ENCODE measurements at places on chromosomes 13 and 19.

- DNase-seq: no peak
Observed at GRCh38 chr13:36405151-36405550, 27.1 kb upstream of the CCNA1 start.

DNA sequence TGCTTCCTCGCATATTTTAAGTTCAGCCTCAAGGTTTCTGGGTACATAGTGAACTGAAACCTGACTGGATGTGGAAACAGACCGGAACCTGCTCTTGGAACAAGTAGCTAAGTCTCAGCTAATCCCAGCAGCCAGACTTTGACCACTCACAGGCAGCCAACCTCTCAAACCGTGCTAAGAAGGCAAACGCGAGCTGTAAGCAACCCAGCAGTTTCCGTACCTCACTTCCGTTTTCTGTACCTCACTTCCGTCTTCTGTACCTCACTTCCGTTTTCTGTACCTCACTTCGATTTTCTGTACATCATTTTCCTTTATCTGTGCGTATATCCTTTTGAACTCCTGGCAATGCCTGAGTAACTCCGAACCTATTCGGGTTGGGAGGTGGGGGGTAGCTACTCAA is 96.8 kb downstream of the SUCLA2 start:
- DNase-seq: no peak

DNA sequence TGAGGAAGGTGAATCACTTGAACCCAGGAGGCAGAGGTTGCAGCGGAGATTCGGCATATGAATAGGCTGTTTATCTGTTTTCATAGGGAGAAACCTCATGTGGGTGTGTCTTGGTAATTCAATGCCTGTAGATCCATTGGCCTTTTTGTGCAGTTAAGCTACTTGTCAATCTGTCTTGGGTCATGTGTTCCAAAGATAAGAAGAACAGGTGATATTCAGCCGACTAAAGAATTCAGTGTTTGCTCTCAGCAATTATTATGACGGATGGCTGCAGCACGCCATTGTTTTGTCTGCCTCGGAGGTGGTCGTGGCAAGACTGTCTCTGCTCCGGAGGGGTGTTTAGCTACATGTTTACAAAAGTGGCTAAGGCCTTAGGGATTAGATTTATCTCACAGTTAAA is 573.0 kb upstream of the PCDH9 start:
- DNase-seq: no peak

- DNase-seq: peak; percentile 27
Observed at GRCh38 chr13:44243198-44243857, 130.3 kb upstream of the SERP2 start.

- DNase-seq: no peak
Observed at GRCh38 chr13:71977028-71977427, 110.0 kb upstream of the DACH1 start.

DNA sequence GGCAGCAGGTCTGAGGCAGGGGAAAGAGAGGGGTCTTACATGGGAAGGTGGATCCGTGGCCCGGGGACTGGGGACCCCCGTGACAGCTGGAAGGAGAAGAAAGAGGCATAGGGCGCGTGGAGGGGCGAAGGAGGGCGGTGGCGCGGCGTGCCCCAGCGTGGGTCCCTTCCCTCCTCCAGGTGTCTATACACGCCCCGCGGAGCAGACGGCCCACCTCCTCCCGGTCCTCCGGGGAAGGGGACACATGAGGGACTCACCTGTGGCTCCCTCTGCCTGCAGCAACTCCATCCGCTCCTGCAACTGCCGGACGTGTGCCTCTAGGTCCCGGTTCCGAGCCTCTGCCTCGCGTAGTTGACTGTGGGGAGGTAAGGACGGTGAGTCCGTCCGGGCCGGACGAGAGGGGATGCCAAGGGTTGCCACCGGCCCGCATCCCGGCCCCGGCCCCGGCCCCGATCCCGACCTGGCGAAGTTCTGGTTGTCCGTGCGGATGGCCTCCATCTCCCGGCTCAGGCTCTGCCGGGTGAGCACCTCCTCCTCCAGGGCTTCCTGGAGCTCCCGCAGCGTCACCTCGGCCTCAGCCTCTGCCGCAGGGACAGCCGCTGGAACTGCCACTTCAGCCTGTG is 2.4 kb upstream of the SIX5 start:
- no peak for DNase-seq

DNA sequence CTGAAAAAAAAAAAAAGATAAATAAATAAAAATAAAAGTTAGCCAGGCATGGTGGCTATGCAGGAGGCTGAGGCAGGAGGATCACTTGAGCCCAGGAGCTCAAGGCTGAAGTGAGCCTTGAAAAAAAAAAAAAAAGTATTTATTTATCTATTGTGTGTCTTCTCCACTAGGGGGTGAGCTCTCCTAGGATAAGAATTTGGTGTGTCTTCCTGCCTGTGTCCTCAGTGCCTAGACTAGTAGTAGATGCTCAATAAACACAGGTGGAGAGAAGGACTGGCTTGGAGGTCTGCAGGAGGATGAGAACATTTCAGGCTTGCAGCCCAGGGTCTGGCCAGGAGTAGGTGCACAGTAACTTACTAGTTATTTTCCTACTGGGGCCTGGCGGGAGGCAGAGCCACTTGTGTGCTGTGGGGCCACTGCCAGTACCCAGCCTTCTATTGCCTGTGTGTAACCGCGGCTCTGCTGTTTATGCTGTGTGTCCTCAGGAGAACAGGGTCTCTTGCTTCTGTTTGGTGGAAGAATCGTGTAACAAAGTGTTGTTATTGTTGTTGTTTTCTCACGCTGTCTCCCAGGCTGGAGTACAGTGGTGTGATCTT is 5.4 kb downstream of the LMTK3 start:
- no peak for DNase-seq

DNA sequence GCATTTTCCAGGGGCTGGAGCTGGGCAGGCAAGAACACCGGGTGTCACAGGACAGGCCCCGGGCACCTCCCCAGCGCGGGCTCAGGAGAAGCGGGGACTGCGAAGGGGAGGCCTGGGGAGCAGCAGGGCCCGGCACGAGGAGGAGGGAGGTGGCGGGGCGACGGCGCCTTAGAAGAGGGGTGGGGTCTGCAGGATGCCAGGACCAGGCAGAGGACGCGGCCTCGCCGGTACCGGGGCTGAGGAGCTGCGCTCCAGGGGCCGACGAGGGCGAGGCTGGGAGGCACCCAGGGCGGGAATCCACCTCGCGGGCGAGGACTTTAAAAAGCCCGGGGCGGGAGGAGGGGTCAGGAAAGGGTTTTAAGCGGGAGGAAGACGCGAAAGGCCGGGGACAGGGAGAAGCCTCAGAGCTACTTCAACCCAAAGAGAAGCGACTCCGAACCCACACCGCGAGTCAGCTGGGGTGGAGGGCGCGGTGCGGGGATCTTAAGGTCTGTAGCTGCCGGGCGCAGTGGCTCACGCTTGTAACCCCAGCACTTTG is 665 bp downstream of the ZNF347 start:
- DNase-seq: no peak

GRCh38 chr13:28718196-28718542 is 601 bp downstream of the SLC46A3 start:
- DNase-seq: no peak

DNA sequence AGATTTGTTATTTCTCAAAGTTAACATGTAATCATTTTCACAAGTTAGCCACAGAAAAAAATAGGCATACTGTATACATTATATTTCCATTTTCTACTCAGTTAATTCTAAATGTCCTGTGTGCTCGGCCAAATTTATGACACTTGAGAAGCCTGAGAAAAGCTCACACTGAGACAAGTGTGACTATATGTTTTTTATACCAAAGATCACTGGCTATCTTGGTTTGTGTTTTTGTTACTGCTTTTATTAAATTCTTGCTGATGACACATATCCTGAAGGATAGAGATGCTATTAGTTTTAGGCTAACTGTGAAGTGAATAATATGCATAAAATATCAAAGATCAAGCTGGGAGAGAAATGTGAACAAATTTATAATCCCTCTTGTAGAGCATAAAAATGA is 49.3 kb upstream of the IL17D start:
- DNase-seq: no peak

- DNase-seq: no peak
Observed at GRCh38 chr13:26727633-26728032, 33.0 kb downstream of the GPR12 start.

DNA sequence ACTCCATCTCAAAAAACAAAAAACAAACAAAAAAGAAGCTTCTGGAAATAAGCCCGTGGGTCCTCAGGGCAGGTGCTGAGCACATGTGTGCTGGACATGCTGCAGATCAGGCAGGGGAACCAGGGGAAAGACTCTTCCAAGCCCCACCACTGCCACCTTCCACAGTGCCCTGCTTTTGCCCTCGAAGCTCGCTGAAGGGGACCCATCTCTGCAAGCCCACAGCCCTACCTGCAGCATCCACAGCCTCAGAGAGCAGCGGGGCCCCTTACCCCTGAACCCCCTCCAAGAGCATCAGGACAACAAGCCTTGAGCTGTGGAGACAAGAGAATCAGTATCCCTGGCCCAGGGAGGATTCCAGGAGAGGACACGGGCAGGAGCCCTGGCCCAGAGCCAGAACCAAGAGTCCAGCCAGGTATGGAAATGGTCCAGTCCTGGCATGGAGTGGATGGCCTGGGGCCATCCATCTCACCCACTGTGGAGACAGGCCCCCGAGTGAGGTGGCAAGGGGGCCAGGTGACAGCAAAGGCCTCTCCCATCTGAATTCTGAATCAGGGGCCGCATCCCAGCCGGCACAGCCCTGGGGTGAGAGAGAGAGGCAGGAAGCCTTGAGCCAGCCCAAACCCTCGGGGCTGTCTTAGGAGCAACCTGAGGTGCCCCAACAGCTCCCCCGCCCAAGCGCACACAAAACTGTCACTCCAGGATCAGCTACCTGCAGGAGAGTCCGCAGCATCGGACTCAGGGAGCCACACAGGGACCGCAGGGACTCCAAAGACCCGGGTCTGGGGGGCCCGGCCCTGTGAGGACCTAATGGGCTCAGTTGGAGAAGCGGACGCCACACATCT is 51.8 kb upstream of the TPM4 start:
- DNase-seq: no peak
